ENCODE measurements at places on chromosomes 12 and 14.

DNA sequence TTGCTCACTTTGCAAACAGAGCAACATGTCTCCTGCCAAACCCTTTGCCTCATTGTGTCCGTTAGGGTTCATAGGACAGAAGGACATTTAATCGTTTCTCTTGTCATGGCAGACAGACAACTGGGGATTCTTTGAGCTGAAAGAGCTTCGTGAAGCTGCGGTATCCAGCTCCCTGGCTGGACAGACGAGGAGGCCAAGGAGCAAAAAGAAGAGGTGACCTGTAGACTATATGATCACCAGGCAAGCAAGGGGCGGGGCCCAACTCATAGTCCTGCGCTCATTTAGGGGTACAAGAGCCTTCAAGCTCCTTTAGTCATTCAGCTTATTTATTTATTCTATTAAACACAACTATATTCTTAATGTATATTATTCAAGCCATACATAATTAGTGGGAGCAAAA lies 66.8 kb upstream of the VRK1 start:
- no peak for DNase-seq

- DNase-seq: peak; percentile 48
These were observed 17.4 kb upstream of the GALNT16 start for GRCh38 chr14:69242311-69243224.

- no peak for DNase-seq
These were observed 81.1 kb downstream of the ESR2 start for GRCh38 chr14:64213086-64213485.

GRCh38 chr12:6855322-6855721 lies 3.4 kb downstream of the USP5 start:
- no peak for DNase-seq

GRCh38 chr12:98592825-98593322 lies 612 bp upstream of the SLC25A3 start:
- no peak for DNase-seq

Data from DMS79 (cell line).